Activated CD4-positive, alpha-beta T cell treated with anti-CD3 and anti-CD28 coated beads, Interleukin-2, amount 10 ng/mL, durations not matched to agents 24 days and 14 days (primary cell): ENCODE measurements at places on chromosomes 5 and 9.

- DNase-seq: no peak
These were observed 229.5 kb upstream of the PAPPA start for GRCh38 chr9:115923903-115924668.

DNA sequence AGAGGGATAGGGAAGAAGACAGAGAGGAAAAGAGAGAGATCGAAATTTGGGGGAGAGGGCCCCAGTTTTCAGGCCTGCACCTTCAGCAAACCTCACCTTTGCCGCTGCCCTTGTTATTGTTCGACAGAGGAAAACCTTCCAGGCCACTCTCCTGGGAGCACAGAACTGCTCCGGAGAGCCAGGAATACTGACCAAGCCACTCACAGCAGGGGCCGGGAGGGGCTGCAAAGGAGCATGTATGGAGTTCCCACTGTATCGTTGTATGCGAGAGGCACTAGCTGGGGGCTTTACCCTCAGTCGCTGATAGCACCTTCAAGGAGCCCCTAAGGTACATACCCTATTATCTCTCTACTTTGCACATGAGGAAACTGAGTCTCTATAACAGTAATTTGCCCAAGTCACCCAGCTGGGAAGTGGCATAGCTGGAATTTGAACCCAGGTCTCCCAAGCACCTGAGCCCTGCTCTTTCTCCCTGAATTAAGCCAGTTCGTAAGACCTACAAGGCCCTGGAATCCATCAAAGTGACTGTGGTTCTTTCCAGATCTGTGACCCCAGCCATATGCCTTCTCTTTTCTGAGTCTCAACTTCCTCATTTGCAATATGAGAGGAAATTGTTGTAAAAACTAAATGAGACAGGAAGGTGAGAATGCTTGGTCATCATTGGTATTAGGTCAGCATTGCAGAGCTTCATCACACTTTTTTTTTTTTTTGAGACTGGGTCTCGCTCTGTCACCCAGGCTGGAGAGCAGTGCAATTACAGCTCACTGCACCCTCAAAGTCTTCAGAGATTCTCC is 21.0 kb upstream of the FOXE1 start:
- DNase-seq: no peak

GRCh38 chr5:146965761-146966659 is 87.5 kb upstream of the PPP2R2B start:
- peak; percentile 86 for DNase-seq

DNA sequence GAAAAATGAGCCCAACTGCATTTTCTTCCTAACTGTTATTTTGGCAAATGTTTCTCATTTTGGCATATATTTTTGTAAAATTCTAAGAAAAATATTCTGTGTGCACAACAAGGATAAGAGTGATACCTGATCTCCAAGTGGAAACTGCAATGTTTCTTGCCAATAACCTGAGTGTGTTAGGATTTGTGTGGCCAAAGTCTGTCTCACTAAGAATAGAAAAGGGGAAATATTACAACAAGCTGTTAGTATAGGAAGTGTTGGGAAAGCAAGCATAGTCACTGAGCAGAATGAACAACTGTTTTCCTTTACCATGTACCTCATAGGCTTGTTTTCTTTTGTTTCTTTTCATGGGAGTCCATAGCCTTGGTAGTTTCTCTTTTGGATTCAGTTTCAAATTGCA is 624.2 kb downstream of the MTRR start:
- DNase-seq: no peak

- DNase-seq: no peak
These were observed 17.6 kb downstream of the ARRDC3 start for GRCh38 chr5:91365498-91365897.

GRCh38 chr9:22169243-22169642 is 160.1 kb upstream of the CDKN2B start:
- no peak for DNase-seq

DNA sequence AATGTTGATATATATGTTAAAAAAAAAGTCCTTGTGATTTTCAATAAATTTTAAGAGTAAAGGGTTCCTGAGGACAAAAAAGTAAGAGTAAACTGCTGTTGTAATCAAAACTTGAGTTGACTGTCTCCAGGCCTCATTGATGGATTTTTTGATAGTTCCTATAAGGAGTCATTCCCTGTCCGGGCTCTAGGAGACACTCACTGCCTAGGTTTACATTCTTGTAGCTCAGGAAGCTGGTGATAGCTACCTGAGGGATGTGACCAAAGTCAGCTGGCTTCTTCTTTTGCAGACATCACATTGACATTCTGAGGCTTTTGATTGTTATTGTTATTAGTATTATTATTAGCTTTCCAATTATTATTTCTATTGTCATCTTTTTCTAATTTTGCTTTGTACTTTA is 116.5 kb upstream of the FBXL7 start:
- no peak for DNase-seq

DNA sequence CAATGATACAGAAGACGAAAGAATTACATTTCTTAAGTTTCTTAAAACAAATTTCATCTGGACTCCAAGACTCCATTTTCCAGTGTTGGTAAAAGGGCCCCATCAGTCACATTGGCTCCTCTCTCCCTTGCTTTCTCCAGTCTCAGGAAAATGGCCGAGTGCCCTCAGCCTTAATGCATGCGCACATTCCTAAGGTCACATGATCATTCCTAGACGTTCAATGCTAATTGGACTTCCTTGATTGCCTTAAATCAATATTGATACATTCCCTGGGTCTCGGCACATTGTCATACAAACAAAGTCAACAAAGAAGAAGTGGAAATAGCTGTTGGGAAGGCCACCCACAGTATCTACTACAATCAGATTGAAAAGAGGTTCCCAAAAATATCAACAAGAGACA is 413.6 kb upstream of the GRAMD2B start:
- no peak for DNase-seq

GRCh38 chr5:89706731-89707130 is 702.8 kb downstream of the CETN3 start:
- DNase-seq: no peak

DNA sequence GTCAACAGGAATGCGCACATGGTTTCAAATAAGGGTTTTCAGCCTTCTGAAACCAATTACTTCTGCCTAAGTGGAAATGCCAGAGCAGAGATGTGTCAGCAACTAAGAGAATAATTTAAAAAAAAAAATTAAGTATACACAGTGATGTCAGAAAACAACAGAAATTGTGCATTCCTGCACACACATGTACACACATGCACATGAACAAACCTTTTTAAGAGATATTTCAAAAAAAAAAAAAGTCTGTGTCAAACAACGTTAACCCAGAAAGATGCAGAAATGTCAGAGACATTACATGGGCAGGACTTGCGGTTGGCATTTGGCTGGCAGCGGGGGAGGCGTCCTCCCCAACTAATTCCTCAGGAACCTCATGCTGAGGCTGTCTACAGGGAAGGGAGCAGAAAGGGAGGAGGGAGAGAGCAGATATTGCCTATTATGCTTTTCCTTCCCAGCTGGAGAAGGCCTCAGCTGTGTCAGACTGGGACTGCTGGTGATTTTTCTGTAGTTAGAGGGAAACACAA is 536.9 kb upstream of the WWC1 start:
- DNase-seq: no peak

GRCh38 chr9:38434853-38435252 is 10.6 kb upstream of the IGFBPL1 start:
- no peak for DNase-seq

DNA sequence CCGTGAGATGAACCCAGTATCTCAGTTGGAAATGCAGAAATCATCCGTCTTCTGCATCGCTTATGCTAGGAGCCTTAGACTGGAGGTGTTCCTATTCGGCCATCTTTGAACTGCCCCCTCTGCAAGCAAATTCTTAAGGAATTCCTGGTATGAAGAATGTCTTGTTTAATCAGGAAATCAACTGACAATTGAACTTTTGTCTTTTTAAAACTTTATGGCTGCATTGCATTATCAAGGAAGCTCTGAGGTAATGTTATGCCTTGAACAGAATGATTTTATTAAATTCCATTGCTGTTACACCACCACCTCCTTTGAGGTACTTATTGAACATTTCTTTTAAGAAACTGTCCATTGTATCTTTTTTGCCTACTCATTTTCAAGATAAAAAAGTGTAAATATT is 1915.7 kb upstream of the CDH9 start:
- DNase-seq: no peak

DNA sequence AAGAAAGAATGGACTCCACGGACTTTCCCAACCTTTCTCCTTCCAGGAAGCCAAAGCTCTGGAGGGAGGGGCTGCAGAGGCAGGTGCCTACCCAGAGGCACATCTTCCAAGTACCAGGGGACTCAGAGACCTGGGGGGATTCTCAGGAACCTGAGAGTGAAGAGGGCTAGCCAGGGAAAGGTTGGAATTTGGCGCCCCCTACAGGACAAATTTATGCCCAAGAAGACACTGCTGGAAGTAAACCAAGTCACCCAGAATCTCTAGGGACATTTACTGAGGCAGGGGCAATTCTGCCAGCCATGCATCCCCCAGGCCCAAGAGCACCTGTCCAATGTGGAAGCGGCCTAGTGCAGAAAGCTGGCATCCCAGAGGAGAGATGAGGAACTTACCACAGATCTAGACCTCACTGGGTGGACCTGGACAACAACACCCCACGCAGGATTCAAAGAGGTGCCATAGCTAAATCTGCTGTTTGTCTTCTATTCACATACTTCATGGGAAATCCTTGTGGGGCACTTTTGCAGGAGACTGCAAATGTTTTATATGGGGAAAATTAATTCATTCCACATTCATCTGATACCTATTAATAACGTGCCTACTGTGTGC is 25.9 kb upstream of the IDNK start:
- DNase-seq: peak; percentile 81

DNA sequence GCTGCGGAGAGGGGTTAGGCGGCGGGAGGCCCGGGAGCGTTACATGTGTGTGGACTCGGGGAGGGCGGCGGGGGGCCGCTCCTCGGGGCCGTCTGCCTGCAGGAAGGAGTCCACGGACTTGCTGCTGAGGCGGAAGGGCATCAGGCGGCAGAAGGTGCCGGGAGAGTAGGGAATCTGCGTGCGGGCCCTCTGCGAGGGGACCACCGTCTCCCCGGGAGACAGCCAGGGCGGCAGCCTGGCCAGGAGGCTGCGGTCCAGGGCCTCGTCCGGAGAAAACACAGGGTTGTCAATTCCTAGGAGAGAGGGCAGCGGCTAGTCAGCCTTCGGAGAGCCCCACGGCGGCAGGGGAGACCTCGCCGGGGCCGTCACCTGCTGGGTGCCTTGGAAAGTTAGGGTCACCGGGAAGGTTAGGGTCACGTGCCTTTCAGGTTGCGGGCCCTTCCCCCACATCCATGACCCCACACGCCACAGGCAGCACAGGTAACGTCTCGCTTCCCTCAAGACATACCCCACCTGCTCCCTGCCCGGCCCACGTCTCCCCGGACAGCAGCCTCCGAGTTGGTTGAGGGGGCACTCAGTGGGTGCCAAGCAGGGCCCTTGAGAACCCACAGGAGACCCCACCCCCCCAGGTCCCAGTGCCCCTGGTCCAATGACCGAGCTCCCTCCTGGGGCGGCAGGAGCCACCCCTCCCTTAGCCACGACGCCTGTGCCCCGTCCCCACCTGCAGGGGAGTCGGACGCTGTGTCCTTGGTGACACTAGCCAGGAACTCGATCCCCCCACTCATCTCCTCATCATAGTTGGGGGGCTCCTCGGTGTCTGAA is 32.1 kb downstream of the EXOC3 start:
- DNase-seq: peak; percentile 71

DNA sequence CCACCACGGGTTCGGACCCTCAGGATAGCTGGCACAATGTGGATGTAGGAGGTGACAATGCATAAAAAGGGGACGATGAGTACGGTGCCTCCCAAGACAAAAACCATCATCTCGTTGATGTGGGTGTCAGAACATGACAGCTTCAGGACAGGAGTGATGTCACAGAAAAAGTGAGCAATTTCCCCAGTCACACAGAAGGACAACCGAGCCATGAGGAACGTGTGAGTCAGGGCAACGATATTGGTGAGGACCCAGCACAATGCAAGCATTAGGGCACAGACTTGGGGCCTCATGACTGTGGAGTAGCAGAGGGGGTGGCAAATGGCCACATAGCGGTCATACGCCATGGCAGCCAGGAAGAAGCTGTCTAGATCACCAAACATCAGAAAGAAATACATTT is 491 bp downstream of the OR1N1 start:
- no peak for DNase-seq

GRCh38 chr5:172678902-172679301 is 37.8 kb downstream of the NEURL1B start:
- no peak for DNase-seq

DNA sequence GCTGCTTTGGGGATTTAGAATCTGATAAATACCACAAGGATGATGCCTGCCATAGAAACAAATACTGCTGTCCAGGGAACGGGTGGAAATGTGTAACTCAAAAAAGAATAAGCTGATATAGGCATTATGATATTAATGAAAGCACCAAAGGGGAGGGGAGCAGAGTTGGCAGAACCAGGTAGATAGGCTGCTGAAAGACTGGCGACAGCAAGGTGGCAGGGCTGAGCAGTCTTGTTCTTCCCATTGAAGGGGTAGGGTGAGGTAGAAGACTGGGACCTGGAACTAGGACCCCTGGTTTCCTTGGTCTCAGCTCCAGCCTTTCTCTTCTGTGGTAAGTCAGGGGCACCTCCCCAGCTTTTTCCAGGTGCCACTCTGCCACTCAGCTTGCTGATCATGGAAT is 31.4 kb upstream of the TMOD1 start:
- no peak for DNase-seq
